ENCODE measurements at places on chromosomes 16 and 17.

DNA sequence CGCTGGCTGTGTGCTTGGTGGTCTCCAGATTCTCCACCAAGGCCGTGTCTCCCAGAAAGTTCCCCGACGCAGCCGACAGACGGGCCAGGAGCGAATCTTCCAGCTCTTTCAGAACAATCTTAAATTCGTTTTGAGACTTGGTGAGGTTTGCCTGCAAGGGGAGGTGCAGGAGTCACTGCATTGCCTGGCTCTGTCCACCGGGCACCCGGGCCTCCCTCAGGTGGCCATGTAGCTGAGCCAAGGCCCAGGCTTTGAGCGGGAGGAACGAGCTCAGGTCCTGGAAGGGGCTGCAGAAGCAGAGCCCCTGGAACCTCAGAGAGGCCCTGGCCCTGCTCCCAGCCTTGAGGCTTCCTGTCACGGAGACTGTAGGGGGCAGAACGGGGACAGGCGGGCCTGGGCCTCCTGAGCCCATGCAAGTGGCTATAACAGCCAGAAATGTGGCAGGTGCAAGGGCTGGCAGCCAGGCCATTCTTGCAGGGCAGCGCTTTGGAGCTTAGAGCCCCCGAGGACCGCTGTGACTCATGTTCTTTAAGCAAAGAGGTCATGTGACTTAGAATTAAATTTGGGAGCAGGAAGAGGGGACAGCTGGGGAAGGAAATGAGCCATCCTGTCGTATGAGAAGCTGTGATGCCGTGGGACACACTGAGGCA is 72.4 kb downstream of the PGS1 start:
- DNase-seq, result no peak
- H3K4me1 ChIP-seq, result no peaks in the 10 kb centered on the region
- H3K36me3 ChIP-seq, result peaks cover 4% of the 10 kb centered on the region

GRCh38 chr17:5120036-5120435 is 4.2 kb downstream of the USP6 start:
- H3K4me3 ChIP-seq, result no peak overlapping the region
- peaks cover 5% of the 10 kb centered on the region for H3K36me3 ChIP-seq
- H3K4me1 ChIP-seq, result no peaks in the 10 kb centered on the region
- no peak overlapping the region for H3K27ac ChIP-seq
- DNase-seq, result no peak
- H3K27me3 ChIP-seq, result peaks cover 70% of the 10 kb centered on the region

GRCh38 chr17:67328026-67328425 is 38.4 kb downstream of the PSMD12 start:
- DNase-seq, result no peak
- H3K27ac ChIP-seq, result no peak overlapping the region
- H3K36me3 ChIP-seq, result no peaks in the 10 kb centered on the region
- no peaks in the 10 kb centered on the region for H3K4me1 ChIP-seq
- no peak overlapping the region for H3K4me3 ChIP-seq

DNA sequence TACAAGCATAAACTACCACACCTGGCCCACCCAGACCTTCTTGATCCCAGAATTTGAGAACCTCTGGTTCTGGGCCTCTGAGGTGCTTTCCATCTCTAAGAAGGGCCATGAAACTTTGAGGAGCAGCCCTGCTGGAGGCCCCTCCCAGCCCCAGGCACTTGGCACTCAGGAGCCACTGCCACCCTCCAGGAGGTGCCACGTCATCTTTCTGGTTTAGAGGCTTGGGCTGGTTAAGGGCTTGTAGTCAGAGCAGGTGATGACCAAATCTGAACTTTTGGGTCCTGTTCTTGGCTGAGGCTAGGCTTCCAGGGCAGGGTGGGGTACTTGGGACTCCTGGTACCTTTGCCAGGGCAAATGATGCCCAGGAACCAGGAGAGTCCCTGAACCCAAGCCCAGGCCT is 13.8 kb upstream of the DLX4 start:
- H3K27me3 ChIP-seq, result peaks cover 78% of the 10 kb centered on the region
- no peak overlapping the region for H3K27ac ChIP-seq
- H3K36me3 ChIP-seq, result no peaks in the 10 kb centered on the region
- peaks cover 11% of the 10 kb centered on the region for H3K4me1 ChIP-seq

DNA sequence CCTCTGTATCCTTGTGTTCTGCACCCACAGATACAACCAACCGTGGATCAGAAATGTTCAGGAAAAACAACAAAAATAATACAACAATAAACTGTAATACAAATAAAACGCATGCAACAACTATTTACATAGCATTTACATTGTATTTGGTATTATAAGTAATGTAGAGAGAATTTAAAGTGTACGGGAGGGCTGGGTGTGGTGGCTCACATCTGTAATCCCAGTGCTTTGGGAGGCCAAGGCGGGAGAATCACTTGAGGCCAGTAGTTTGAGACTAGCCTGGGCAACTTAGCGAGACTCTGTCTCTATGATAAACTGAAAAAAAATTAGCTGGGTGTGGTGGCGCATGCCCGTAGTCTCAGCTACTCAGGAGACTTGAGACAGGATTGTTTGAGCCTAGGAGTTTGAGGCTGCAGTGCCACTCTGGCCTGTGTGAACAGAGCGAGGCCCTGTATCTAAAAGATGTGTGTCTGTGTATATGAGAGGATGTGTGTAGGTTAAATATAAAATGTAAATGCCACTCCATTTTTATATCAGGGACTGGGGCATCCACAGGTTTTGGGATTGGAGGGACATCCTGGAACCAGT is 13.3 kb downstream of the SEC14L1 start:
- peaks cover under 1% of the 10 kb centered on the region for H3K36me3 ChIP-seq
- H3K4me1 ChIP-seq, result no peaks in the 10 kb centered on the region
- no peak for DNase-seq

GRCh38 chr17:16189791-16190348 is 25.5 kb downstream of the NCOR1 start:
- no peaks in the 10 kb centered on the region for H3K4me1 ChIP-seq
- H3K27me3 ChIP-seq, result no peaks in the 10 kb centered on the region
- no peak for DNase-seq
- peaks cover 28% of the 10 kb centered on the region for H3K36me3 ChIP-seq

DNA sequence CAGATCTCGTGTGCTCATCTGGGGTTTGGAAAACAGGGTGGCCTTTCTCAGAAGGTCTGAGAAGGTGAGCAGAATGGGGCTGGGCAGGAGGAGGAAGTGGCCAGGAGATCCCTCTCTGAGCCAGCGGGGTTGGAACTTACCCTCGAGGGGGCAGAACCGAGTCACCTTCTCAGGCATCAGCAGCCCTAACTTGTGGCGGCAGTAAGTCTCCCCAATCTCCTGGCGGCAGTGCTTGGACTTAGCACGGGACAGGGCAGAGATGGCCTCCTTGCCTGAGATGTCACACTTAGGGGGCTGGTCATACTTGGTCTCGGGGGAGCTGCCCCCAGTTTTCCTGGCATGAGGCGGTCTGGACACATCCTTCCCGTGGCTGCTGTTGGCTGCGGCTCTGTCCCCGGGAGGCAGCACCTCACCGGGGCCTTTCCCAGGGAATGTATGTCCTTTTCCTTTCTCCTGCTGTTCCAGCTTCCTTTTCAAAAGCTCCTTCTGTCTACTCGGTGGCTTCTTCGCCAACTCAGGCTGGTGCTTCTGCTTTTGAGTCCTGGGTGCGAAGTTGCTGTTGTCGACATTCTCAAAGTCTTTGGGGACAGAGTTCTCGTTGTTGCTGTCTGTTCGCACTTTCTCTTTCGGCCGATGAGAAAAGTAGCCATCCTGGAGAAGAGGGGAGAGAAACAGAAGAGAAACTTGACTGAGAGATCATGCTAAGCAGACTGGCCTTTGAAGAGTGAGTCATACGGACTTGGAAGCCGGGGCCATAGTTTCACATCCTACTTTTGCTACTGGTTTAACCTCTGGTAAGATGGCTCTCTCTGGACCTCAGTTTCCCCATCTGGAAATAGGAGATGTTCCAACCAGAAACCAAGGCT is 211.7 kb downstream of the XYLT1 start:
- H3K4me3 ChIP-seq, result no peak overlapping the region
- H3K4me1 ChIP-seq, result no peaks in the 10 kb centered on the region
- no peaks in the 10 kb centered on the region for H3K36me3 ChIP-seq
- no peak for DNase-seq

DNA sequence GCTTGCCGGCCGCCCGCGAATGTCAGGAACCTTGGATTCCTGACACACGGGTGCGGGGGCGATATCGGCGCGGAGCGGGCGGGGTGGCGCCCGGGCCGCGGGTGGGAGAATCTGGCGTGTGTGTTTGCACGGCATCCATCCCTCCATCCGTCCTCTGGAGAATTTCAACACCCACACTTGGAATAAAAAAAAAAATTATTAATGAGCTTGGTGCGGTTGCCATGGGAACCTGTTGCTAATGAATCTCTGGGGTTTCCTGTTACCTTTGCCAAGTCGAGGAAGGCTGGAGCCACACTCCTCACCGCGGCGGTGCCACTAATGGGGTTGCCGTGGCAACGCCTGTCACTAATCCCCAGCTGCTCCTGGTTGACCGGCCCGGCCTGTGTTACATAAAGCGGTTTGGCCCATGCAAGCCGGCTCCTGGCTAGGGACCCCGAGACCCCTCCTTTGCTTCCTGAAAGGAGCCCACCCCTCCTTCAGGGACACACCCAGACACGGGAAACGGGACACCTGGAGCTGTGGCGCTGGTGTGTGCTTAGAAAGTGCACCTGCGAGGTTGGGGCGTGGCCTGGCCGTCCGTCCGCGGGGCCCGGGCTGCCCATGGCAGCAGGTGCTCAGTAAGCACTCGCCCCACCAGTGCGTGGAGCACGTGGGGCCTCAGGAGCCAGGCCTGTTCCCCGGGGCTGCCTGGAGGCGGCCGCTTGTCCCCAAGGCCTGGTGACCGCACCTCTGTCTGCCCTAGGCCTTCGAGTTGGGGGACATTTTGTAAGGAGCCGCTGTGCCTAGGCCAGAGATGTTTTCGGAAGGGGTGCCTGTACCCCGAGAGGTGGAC is 14.6 kb downstream of the CACNA1H start:
- peak; percentile 73 for DNase-seq
- peaks cover 98% of the 10 kb centered on the region for H3K27me3 ChIP-seq
- peaks cover 6% of the 10 kb centered on the region for H3K36me3 ChIP-seq

DNA sequence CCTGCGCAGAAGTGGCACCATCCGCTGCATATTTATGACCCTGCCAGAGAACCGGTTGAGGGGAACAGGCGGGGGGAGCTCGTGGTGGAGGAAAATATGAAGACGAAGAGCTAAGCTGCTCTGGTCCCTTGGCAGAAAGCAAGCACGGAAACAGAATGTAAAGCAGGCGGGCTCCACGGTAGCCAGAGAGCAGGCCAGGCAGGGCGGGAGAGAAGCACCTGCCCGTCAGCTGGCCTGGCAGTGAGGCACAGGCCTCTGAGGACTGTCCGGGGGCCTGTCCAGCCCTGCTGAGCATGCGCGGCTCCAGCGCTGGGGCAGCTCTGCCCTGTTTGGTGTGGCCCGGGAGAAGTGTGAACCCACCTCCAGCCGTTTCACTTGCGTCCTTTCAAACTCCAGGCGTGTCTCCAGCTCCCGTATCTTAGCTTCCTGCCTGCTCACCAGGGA is 46.7 kb downstream of the PIPOX start:
- H3K4me3 ChIP-seq, result no peak overlapping the region
- H3K4me1 ChIP-seq, result no peaks in the 10 kb centered on the region
- DNase-seq, result no peak
- H3K27ac ChIP-seq, result no peak overlapping the region
- peaks cover 52% of the 10 kb centered on the region for H3K36me3 ChIP-seq

DNA sequence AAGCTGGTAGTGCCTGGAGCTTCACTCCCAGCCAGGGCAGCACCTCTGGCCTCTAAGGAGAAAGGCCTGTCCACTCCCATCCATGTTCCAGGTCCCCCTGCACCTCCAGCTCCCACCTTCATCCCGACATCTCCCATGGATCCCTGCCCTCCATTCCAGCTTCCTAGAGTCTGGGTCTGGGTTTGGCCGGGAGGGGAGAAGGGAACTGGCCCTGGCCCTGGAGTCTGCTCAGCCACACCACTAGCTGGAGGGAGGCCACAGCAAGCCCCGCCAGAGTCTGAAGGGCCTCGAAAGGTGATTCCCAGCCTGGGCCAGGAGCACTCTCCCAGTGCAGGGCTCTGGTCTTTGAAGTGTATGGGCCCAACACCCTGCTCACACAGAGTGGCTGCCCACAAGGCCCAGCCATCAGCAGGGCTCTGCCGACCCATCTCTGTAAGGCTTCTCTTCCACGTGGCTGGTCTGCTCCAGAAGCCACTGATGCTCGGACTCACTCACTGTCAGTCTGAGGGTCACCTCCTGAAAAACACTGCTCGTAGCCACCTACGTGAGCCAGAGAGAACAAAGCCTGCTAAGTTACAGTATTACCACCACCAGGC is 4.7 kb downstream of the NAT9 start:
- peaks cover 37% of the 10 kb centered on the region for H3K4me1 ChIP-seq
- peak overlapping the region; percentile 67 for H3K27ac ChIP-seq
- DNase-seq, result no peak
- H3K36me3 ChIP-seq, result peaks cover 83% of the 10 kb centered on the region
- H3K27me3 ChIP-seq, result no peaks in the 10 kb centered on the region

DNA sequence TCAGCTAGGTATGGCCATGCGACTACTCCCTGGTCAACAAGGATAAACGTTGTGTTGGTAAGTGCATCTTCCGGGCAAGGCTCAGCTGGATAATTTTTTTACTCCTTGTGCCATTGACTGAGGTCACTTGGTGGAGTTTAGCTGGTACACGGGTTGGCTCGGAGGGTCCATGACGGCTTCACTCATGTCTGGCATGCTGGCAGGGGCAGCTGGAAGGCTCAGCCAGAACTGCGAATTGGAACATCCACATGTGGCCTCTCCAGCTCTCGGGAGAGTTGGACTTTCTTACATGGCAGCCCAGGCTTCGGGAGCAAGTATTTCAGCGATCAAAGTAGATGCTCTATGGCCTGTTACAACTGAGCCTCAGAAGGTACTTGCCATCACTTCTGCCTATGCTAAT is 31.5 kb upstream of the CRYBA1 start:
- peaks cover 10% of the 10 kb centered on the region for H3K27me3 ChIP-seq
- no peak for DNase-seq
- no peak overlapping the region for H3K4me3 ChIP-seq
- no peaks in the 10 kb centered on the region for H3K36me3 ChIP-seq
- no peak overlapping the region for H3K27ac ChIP-seq

- H3K27me3 ChIP-seq, result peaks cover 16% of the 10 kb centered on the region
- H3K27ac ChIP-seq, result no peak overlapping the region
- H3K4me1 ChIP-seq, result no peaks in the 10 kb centered on the region
- H3K4me3 ChIP-seq, result no peak overlapping the region
Measured at GRCh38 chr16:51317575-51317974, 166.5 kb upstream of the SALL1 start.

DNA sequence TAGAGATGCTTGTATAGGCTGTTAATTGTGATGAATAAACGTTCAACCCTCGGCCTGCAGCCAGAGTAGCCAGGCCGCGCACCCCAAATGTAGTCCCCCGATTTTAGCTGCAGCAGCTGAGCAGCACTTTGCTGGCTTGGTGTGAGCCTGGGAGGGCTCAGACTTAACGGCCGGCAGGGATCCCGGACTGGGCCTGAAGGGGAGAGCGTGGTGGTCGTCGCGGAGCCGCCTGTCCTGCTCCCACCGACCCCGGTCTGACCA is 11.9 kb downstream of the ZNF629 start:
- DNase-seq, result no peak
- no peaks in the 10 kb centered on the region for H3K27me3 ChIP-seq
- peaks cover 87% of the 10 kb centered on the region for H3K36me3 ChIP-seq
- peak overlapping the region; percentile 84 for H3K27ac ChIP-seq

Data from Calu3 (cell line).